ENCODE measurements at places on chromosomes 7 and 10.

DNA sequence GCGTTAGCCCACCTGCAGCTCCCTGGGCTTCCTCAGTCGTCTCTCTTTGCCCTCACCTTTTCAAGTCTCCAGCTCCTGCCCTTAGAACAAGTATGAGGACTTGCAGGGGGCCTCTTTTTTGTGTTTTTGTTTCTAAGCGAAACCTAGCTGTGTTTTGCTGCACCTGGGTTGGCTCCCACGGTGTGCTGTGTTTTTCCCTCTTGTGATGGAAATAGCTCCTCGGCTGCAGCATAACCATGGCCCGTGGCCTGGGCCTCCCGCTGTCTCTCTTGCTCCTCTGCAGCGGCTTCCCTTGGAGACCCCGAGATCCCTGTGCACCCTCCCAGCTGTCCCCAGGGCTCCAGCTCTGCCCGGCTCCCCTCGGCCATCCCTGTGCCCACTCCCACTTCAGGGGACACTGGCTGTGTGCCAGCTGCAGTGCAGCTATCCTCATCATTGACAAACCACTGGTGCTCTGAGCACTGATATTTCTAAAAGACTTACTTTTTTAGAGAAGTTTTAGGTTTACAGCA lies 75.6 kb upstream of the TCERG1L start:
- no peak for DNase-seq

DNA sequence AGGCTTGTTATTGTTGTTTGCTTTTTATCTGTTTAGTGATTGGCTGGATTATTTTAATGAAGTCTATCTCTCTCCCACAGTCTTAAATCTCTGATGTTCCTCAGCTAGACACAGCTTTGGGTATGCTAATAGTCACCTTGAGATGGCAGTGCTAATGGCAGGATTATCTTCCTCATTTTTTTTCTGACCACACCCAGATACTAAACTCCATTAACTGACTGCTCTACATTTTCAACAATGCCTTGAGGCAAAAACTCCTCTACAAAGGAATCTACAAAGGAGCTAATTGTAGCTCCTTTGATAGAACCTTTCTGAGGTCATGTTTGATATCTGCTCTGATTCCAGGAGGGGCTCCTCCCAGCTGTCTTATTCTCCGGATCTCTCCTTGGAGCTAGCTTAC lies 122.6 kb downstream of the HBP1 start:
- DNase-seq: no peak

DNA sequence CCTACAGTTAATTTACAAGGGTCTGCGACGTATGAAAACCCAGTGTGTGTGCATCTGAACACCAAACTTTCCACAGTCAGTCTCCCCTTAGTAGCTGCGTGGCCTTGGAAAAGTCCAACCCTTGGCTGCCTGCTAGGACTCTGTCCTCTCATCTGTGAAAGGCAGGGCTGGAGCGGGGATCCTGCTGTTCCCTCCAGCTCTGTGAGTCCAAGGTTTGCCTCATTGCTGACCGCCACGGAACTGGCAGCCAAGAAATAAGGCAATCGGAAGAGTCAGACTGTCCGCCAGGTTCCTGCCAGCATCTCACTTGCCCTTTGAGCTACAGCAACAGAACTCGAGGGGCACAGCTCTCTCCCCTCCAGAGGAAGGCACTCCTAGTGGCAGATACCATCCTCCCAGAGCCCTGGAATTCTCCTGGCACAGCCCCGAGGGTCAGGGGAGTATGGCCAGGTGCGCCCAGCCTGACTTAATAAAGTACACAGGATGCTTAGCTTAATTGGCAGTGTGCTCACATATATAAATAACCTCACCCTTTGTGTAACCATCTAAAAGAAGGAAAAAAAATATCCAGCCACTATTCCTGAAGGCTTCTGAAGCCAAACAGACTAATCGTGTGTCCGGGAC lies 530.1 kb upstream of the FOXK1 start:
- no peak for DNase-seq

DNA sequence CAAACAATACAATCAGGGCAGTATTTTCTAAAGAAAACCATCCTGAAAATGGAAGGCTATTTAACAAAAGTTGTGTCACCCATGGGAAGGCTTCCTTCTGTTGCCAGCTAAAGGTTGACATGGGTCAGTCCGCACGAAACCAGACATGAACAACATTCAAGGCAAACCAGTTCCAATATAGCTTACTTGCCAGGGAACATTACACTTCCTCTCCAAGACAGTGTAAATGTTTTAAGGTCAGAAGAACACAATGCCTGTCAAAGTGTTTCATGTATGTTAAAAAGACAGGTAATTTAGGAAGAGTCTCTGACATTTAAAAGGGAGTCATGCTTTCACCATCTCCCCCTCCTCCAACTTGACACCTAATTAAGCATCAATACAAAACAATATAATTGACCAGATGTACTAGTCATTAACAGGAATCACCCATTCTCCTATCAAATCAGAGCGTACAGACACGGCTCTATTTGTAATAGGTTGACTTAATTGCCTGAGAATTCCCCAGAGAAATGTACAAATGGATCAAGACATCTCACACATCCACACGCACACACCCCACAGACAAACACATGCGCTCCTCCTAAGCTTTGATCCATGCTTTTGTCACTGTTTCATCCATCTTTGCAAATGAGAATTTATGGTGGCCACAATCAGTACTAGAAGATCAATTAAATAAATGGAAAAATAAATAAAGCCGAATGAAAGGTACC lies 69.5 kb downstream of the CACNA2D1 start:
- no peak for DNase-seq

DNA sequence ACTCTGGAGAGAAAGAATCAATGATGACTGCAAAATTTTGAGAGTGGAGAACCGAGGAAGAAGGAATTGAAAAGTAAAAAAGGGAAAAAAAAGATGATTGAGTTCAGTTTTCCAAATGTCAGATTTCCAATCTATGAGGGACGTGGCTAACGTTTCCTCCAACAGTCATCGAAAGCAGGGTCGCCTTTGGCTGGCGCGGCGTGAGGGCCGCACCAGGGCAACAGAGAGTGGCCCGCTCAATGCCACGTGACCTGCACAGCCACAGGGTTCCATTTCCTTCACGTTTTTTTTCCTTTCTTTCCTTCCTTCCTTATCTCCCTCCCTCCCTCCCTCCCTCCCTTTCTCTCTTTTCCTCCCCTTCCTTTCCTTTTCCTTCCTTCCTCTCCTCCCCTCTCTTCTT lies 101.9 kb downstream of the WDR37 start:
- DNase-seq: no peak

GRCh38 chr10:114766470-114766869 lies 55.1 kb upstream of the FHIP2A start:
- no peak for DNase-seq

GRCh38 chr7:732094-732541 lies 5.0 kb upstream of the PRKAR1B start:
- DNase-seq: no peak
